Effector CD4-positive, alpha-beta T cell (primary cell): ENCODE measurements at places on chromosomes 5 and 9.

GRCh38 chr5:158175934-158176481 lies 317.1 kb upstream of the CLINT1 start:
- no peak for DNase-seq

DNA sequence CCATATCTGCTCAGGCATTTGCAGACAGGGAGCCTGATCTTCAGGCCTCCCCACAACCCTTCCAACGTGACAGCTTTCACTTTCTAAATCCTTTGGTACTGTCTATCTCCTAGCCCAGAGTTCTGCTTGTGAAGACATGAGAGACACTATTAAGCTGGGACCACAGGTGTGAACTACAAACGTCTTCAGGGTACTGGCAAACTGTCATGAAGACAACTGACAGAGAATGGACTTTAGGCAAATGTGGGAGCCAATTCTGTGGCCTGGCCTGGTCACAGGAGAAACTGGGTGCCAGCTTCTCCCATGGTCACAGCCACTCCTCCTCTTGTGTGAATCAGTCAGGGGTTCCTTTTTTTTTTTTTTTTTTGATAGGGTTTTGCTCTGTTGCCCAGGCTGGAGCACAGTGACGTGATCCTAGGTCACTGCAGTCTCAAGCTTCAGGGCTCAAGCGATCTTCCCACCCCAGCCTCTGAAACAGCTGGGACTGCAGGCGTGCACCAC lies 10.4 kb downstream of the TRIM14 start:
- DNase-seq, result no peak

DNA sequence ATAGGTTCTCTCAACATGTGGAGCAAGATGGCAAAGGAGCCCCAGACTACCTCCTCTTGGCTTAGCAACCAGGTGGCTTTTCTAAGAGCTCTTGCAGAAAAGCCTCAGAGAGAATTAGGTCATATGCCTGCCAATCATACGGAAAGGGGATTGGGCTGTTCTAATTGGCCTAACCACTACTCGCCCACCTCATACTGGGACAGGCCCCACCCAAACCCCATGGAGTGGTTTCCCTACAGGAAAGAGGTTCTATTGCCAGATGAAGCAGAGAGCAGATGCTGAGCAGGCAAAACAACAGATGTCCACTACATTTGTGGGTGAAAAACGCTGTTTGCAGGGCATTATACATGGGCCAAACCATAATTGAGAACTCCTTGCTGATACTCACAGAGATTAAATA lies 29.0 kb downstream of the ABLIM3 start:
- DNase-seq, result no peak

DNA sequence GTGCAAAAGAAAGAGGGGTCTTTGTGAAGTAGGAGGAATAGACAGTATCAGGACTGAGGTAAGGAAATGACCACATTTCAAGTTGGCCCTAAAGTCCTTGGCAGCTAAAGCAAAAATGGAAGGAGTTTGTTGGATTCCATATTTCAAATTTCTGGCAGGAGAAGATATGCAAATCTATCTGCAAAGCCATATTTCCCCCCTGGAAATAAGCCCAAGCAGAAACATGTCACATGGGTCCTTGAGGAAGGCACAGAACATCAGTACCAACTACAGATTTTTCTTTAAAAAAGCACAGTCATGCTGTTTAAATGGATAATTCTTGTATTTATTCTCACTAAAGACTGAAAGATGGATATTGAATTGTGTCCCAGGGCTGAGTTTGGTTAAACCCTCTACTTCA lies 323.0 kb downstream of the TRIM32 start:
- no peak for DNase-seq

GRCh38 chr5:155878991-155879575 lies 447.9 kb upstream of the SGCD start:
- no peak for DNase-seq

DNA sequence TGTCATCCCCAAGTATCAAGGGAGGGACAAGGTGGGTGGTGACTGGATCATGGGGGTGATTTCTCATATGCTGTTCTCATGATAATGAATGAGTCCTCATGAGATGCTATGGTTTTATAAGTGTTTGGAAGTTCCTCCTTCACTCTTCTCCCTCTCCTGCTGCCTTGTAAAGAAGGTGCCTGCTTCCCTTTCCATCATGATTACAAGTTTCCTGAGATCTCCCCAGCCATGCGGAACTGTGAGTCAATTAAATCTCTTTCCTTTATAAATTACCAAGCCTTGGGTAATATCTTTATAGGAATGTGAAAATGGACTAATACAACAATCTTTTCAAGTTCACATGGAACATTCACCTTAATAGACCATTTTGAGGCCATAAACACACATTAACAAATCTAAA lies 21.5 kb upstream of the DOCK2 start:
- DNase-seq, result no peak

DNA sequence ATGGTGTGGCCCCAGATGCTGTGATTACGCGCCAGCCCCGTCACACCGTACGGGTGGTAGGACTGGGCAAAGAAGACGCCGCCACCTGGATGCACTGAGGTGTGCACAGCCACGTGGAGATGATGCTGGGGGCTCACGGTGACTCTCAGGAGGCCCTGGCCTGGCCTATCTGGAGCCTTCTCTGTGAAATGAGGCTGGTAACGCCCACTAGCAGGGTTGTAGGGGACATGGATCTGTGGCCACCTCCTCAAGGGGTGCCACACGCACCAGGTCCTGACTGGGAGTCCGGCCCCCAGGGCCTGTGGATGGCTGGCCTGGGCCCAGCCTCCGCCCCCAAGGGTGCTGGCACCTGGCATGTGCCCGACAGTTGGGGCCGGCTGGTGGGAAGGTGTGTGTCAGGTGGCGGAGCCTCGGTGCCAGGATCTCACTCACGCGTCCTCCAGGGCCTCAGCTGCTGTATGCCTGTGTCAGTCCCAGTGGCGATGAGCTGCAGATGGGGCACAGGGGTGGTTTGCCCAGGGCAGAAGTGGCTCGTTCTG lies 32.4 kb downstream of the NEK6 start:
- no peak for DNase-seq

DNA sequence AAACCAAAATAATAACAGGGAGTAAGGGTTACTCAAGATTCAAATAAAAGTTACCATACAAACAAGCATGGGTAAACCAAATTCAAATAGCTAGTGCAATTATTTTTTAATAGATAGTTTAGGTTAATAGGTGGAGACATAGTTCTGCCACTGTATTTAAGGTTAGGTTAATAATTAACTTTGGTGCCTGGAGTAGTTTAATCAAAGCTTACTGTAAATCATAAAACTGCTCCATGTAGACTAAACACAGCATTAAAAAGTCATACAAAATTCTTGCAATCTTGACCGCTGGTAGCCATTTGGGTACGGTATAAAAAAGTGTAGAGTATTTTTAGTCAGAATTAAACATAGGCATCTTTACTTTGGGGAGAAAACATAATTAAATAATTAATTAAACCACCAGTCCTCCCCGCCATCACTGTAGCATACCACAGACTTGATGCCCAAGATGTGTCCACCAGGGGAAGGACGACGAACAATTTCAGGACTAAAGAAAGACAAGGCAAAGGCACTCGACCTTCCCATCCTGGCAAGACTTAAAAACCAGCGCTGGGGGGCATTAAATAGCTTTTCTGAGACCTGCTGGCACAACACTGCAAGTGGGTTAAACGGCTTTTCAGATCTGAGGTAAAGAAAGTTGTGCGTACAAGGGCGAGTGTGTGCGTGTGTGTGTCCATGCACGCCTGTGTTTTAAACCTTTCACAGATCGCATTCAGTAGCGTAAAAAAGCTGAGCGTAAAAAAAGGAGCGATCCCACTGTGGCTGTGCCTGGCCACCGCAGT lies 2.9 kb downstream of the SEMA6A start:
- DNase-seq, result no peak

DNA sequence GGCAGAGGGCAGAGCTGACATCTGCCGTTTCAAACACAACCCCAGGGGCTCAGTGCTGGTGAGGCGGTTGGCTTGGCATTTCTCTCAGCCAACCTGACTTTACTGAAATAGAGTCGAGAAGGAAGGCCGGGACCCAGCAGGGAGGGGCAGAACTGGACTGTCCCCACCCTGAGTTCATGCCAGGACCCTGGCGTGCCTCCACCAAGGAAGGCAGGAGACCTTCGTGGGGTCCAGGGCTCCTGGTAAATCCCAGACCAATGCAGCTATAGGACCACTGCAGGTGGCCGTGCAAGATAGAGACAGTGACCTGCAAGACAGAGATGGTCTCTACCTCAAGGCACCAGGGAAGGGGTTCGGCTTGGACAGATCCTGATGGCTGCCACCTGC lies 132.9 kb downstream of the ROR2 start:
- DNase-seq, result no peak

- DNase-seq, result no peak
Observed at GRCh38 chr9:37379835-37380234, 42.7 kb upstream of the GRHPR start.

DNA sequence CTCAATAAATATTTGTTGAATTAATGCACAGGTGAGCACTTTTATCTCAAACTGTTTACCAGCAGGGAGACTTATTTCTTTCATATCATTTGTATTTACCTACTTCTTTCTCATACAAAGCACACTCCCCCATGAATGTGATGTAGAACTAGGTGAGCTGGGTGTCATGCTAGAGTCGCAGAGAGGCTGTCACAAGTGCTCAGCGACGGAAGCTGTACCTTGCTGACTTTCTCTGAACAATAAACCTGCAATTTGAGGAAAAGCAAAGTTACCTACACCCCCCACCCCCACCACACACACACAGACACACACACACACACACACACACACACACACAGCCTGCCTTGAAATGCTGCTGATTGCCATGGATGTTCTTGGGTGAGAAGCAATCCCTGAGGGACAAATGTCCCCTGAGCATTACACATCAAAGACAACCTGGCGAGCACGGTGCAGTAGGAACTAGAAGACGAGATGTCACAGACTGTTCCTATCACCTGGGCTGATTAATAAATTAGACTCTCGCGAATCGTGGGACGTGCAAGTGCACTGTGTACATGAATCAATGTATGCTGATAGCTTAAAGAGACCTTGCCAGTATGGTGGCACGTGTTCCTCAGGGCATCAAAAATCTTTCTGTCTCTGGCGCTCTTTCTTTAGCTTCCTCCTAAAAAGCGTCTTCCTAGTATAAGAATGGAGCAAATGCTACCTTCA lies 66.1 kb downstream of the BRINP1 start:
- no peak for DNase-seq

- no peak for DNase-seq
Observed at GRCh38 chr9:656926-657568, 184.4 kb upstream of the DMRT1 start.

GRCh38 chr9:93161786-93162562 lies 22.0 kb upstream of the WNK2 start:
- no peak for DNase-seq

- DNase-seq, result peak; percentile 44
Observed at GRCh38 chr9:94681508-94681907, 42.2 kb upstream of the FBP1 start.

- DNase-seq, result no peak
Observed at GRCh38 chr9:131391504-131391903, 2.4 kb upstream of the PRRC2B start.

GRCh38 chr5:31768046-31768445 lies 129.1 kb downstream of the PDZD2 start:
- no peak for DNase-seq

DNA sequence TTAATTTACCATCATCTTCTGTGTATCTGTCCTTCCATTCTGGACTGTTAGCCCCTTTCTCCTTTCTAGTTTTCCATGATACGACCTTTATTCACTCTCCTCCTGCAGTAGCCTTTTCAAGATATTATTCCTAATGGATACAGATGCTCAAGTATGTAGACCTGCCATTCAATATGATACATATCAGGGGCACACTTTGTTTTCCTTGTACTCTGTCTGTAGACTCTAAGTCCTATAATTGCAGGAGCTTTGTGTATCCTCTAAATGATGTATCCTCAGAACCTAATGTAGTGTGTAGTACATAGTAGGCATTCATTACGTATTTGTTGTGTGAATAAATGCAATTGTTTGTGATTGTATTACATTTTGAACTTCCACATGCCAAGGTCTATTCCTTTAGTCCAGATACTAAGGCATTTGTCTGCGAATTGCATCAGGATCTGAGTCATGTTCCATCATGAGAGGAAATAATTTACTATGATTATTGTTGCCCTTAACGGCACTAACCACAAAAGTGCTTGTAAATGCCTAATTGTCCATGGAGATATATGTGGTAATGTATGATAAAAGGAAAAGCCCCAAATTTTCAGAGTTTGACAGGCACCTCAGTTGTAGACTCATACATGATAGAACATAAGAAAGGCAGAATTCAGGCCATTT lies 57.1 kb upstream of the IZUMO3 start:
- DNase-seq, result no peak

DNA sequence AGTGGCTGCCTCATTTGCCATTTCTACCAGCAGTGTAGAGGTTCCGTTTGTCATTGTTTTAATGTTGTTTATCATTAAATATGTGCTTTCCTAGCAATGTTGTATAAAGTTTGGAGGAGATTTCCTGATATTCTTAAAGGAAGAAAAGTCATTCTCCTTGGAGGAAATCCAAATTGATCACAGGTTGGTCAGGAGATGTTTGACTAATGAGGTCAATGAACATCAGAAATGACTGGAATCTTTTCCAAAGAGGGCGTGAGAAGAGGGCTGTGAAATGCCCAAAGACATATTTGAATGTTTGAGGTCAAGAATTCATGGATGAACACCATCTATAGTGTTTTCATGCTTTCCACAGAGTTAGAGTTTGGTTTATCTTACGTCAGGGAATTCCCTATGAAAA lies 471.3 kb downstream of the MAT2B start:
- no peak for DNase-seq

- peak; percentile 65 for DNase-seq
Observed at GRCh38 chr5:91419571-91420537, 36.7 kb upstream of the ARRDC3 start.

- DNase-seq, result no peak
Observed at GRCh38 chr5:136032564-136032963, 3.8 kb downstream of the TGFBI start.

DNA sequence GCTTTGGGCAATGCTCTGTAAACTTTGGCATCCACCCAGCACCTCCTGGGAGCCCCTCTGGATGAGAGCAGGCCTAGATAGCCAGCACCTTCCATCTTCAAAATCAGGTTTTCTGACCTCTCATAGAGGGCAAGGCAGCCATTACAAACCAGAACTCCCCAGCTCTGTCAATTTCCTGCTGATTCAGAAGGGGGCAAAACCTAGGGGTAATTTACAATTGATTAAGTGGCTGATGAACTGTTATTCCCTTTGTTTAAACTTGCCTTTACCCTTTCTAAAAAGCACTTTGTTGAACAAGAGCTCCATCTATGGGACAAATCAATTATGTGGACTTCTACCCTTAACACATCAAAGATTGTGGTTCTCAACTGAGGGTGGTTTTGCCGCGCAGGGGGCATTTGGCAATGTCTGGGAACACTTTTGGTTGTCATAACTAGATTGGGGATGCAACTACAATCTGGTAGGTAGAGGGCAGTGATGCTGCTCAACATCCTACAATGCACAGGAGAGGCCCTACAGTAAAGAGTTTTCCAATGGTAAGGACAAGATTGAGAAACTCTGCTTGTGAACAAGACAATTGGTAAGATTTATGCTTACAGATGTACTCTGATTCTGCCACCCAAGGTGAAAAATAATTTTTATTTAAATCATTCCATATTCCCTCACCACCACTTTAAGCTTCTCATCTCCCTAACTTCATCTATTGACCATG lies 184.1 kb downstream of the MARCHF11 start:
- DNase-seq, result no peak
